ENCODE measurements at places on chromosomes 7 and 10.

DNA sequence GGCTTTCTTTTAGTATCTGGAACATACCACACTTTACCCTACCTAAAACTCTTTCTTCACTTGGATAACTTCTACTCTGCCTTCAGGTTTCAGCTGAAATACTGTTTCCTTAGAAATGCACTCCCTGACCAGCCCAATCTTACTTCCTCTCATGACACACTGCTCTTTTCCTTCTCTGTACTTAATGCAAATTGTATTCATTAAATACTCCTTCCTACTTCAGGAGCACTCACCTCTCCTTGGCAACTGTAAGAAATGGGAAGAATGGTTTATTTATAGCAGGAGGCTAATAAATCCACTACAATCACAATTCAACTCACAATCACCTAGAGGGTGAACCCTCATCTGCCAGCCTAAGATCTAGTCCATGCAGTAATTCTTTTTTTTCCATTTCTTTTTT is 15.2 kb downstream of the ZCWPW1 start:
- DNase-seq: no peak

DNA sequence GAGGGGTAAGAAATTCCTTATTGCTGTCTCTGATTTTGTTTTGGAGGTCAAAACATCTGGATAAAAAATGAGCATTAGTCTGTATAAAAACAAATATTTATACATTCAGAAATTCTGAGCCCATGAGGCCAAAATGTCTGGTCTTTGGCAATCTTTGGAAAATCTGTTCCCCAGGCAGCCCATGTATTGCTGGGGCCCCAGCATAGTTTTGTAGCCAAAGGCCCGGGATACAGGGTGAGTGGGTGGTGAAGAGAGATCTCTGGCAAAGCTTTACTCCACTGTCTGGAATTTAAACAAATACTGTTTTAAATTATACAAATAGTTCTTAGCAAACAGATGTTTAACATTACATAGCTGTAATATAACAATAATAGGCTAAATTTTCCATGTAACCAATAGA is 134.7 kb upstream of the GALNT17 start:
- peak; percentile 71 for DNase-seq

GRCh38 chr10:113959383-113959760 is 84.3 kb upstream of the ADRB1 start:
- DNase-seq: no peak

DNA sequence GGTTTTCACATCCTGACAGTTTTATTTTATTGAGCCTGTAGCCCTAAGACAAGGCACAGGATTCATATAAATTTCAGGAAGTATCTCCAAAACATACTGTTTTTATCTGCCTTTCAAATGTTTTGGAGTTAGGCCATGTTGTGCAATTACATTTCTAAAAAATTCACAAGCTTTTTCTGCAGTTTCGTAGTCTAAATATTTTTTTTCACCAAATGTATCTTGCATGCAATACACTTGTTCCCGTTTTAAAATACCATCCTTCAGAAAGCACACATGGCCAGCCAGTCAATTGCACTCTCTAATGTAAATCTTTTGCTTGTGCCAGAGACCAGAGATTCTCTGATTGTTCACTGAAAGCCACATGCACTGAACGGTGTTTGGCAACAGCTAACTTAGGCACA is 161.5 kb upstream of the PRKCQ start:
- DNase-seq: no peak

DNA sequence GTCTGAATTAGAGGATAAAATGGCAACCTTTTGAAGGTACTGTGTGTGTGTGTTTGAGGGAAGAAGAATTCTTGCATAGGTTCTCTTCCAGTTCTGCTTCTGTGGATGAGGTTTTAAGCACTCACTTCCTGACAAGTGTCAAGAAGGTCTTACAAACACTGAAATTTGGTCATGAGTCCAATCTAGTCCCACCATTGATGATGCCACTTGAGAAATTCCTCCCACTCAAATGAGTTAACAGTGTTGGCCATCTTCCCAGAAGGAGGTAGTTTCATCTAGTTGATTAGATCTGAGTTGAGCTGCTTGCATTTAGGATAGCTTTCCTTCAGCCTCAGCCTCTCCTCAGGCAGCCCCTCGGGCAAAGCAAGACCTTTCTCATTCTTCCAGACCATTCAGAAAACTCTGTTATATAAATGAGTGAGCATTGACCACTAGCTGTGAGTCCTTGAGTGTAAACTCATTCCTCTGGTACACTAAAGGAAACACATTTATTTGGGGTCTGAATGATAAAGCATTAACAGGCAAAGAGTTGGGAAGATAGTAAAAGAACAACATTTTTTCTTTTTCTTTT is 189.5 kb downstream of the TRIL start:
- DNase-seq: peak; percentile 49

DNA sequence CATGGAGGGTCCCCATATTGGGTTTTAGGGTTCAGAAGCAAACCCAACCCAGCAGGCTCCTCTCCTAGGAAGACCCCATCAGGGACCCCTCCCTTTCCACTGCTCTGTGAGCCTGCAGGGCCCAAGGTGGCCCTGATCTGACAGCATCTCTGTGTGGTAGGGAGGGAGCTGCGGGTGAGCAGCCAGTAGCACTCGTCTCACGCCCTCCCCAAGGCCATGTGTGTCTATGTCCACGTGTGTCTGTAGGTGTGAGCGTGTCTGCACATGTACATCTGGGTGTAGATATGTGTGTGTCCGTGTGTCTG is 103.5 kb upstream of the FAM20C start:
- no peak for DNase-seq

DNA sequence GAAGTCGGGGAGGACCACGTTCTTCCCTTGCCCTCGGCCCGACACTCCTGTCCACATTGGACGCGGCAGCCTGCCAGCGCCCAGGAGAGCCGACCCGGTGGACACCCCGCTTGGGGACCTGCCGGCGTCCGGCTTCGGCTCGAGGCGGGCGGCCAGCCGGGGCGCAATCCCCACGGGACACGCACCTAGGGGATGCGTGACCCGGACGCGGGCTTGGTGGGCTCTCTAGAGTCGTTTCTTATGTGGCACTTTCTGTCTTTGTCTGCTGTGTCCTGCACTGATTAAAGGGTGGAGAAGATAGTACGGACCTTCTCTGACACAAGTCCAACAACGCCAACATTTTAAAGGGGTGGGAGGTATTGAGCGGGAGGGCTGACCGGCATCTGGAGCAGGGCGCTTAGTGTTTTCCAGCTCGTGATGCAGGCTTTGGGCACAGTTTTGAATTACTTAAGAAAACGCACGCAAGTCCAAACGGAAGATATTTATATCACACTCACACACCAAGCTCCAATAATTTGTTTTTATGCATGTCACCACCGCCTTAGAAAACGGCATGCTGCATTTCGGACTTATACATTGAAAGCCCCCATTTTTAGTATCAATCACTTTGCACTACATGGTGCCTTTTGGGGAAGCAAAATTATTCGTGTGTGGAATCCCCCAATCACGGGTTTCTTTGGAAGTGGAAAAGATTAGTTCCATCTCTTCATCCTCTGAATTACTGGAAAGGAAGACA is 3.9 kb upstream of the SPAG6 start:
- DNase-seq: no peak
